NCI-H1092 (cell line): ENCODE measurements at places on chromosomes 5 and 9.

GRCh38 chr9:8723195-8723594, 923.6 kb upstream of the DMAC1 start:
- DNase-seq: no peak

- DNase-seq: no peak
These were observed 4.3 kb downstream of the BBLN start for GRCh38 chr9:128164307-128164885.

- no peak for DNase-seq
These were observed 25.0 kb upstream of the GABRP start for GRCh38 chr5:170758481-170758880.

DNA sequence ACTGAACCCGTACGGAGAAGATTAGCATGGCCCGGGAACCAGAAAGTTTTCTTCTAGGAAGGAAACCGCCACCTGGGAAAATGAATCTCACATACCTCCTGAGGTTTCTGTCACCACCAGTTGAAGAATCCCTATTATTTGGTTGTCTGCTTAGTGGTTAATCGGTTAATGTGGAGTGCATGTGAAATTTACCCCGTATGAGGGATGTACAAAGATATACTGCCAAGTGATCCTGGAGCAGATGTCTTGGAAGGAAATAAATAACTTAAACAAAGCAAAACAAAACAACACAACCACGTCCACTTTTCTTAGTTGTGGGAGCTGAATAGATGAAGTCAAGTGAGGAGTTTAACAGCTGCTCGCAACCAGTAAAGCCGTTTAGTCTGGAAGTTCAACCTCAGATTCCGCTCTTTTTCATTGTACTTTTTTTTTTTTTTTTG, 3.8 kb downstream of the DMRT2 start:
- DNase-seq: no peak

DNA sequence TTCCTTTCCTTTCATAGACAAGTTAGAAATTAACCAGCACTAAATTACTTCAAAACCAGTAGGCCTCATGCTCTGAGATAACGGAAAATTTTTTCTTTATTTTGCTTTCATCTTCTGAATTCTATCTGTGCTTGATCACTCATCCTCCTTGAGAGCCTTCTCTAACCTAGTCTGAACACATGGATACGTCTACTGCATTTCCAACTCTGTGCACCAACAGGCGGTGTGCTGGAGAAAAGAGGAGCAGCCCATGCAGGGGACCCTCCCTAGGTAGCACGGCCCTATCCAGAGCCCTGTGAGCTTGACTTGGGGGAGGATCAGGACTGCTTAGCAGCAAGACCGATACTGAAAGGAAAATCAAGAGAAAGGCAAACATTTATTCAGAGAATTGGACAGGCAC, 149.8 kb downstream of the AUH start:
- DNase-seq: no peak

DNA sequence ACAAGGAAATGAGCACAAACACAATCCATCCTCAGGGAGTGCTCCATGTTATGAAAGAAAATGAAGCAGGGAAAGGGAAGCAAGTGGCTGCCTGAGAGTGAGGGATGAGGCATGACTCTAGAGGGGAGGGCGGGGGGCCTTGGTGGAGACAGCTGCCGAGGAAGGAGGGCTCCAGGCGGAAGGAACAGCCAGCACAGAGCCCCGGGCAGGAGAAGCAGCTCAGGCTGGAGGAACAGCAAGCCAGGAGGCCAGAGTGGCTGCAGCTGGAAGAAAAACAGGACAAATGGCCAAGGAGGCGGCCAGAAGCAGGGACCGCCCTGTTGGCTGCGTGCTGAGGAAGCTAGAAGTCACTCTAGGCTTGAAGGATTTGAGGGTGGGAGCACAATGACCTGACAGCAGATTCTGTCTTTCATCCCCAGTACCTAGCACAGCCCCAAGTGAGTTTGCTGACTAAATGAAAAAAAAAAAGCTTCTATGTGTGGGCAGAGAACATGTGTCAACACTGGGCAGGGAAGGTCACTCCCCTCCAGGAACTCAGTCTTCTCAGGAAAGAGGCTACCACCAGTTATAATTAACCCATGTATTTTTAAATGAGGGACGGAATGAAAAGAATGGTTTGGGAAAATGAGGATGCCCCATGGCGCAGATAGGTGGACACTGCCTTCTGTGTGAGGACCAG, 142.8 kb downstream of the DCP2 start:
- no peak for DNase-seq

- DNase-seq: no peak
These were observed 159.7 kb upstream of the RAD23B start for GRCh38 chr9:107123389-107123788.

- DNase-seq: no peak
These were observed 125.6 kb upstream of the SLCO6A1 start for GRCh38 chr5:102624405-102624804.

GRCh38 chr9:109417585-109418544, 80.2 kb downstream of the PTPN3 start:
- no peak for DNase-seq

- DNase-seq: no peak
These were observed 69.3 kb downstream of the CRB2 start for GRCh38 chr9:123425261-123425821.

- peak; percentile 86 for DNase-seq
These were observed 32.3 kb downstream of the TMEM174 start for GRCh38 chr5:73205305-73205704.

DNA sequence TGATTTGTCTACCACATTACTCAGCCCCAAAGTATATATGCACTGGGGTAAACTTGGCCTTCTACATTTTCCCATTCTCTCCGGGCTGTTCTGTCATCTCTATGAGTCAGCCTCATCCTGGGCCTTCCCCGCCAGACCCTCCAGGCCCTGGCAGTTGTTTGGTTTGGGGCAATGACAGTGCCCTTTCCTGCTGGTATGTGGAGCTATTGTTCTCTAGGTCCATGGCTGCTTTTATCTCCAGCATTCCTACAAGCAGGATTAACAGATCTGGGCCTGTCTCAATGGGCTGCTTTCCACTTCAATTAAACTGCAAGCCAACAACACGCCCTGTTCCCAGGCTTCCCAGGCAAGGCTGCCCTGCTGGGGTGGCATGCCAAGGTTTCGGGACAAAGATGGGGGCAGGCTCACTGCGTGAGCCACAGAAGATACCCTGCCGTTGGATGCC, 136.4 kb downstream of the SLIT3 start:
- DNase-seq: no peak

DNA sequence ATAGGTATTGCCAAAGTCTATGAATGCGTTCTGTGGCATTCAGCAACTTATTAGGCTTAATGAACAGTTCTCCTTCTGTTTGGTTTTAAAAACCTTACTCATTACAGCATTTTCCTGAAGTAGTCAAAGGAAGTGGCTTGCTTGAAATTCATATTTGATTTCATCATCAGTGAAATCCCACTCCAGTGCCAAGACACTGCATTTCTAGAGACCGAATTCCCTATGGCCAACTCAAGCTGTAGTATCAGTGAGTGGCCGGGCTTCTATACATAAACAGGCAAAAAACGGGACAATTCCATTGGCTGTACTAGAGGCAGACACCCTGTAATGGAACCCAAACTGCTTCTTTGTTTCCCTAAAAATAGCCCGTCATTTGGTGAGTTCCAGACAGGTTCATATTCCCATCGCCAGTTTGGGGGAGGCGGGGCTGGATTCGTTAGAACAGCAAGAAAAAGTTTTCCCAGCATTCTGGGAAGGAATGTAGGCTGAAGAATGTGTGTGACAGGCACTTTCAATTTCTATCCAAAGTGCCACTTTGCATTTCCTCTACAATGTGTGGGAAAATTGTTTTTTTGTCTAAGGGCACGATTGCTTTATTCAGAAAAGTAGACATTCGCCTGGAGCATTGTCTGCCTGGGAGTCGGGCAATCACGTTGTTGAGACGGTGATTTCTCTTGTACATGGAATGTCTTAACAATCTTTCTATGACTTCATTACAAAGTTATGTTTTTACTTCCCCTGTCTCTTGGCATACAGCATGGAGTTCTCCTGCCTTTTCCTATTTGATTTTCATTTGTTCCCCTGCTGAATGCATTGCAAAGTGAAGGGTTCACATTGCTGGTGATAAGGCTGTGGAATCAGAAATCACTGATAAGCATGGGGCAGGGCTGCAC, 141.8 kb upstream of the MAST4 start:
- no peak for DNase-seq

DNA sequence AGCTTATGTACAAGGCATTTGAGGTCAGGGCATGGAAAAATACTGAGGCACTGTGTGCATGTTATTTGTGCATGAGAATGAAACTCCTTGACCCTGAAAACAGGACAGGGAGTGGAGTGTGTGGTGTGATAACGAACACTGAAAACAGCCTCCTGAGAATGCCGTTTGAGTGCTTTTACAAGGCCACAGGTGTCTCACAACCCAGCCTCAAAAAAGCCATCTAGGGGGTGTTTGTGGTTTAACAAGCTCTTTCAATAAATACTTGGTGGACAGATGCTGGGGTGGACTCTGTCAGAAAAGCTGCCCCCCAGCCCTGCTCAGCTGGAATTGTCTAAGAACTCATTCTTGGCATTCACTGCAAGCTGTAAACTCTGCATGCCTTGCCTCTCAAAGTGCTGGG, 94.0 kb upstream of the SLC25A48 start:
- no peak for DNase-seq

- DNase-seq: no peak
These were observed 471.9 kb upstream of the RGMB start for GRCh38 chr5:98301547-98301946.

DNA sequence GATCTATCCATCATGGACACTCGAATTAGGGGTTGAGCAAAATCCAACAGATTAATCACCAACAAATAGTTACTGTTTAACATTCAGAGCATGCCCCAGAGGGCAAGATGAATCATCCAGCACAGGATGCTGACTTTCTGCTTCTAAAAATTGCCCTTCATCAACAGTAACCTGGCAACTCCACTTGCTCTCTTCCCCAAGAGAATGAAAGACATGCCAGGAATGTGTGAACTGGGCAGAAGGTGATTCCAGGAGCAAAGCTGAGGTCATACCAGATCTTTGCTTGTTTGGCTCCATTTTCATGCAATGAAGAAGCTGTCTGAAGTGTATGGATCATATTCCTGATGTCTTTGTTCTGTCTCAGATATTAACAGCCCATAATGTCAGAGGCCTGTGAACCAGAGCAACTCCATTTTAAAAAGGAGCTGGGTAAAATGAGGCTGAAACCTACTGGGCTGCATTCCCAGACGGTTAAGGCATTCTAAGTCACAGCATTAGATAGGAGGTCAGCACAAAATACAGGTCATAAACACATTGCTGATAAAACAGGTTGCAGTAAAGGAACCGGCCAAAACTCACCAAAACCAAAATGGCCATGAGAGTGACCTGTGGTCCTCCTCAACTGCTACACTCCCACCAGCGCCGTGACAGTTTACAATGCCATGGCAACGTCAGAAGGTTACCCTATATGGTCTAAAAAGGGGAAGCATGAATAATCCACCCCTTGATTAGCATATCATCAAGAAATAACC, 2.5 kb upstream of the ZNF367 start:
- no peak for DNase-seq

DNA sequence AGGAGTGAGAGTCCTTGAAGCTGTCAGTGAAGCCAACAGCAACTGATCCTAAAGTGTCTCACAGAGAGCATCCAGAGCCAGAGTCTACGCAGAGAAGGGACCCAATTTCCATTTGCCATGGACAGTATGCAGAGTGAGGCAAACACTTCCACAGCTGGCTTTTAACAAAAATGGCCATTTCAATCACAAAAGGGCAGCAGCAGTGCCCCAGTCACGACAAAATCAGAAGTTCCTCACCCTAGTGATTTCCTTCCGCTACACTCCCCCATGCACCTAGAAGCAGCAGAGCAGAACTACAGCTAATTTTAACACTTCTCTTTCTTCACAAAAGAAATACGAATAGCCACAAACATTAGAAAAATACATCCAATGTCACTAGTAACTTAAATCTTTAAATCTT, 27.9 kb downstream of the FBXW11 start:
- DNase-seq: no peak

- DNase-seq: no peak
These were observed 9.2 kb downstream of the SNX18 start for GRCh38 chr5:54526604-54527288.

DNA sequence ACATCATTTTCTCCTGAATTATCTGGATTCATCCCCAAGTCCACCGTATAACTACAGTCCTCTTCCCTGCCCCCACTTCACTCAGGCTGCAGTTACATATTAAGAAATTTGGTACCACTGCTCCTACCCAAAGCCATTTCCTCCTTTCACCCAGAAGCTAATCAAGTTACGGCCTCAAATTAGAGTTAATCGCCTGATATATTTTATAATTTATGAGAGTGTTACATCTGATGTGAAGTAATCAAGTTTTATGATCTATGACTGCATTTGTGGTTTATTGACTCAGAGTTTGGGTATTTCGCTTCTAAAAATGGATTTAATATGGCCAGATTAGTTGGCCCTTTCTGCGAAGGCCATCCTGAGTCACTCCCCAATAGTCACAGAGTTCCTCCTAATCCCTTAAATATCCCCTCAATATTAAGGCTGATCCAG, 223.6 kb upstream of the KIF2A start:
- DNase-seq: no peak

DNA sequence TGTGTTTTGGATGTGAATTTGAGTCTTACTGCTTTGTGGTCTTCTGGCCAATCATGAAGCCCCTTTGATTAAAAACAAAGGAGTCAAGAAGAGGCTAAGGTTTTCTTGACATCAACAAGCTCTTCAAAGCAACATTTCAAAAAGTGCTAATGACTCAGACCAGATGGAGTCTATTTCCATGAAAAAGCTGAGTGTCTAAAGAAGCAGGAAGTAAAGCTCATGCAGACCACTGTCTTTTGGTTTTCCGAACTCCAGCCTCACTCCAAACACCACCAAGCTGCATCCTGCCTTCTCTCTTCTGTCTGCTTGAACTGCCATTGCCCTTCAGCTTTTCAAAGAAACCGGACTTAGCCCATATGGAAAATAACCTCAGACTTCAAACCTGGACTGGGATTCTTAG, 115.2 kb downstream of the PRDM6 start:
- DNase-seq: no peak

GRCh38 chr9:37784291-37784615, 611 bp downstream of the EXOSC3 start:
- no peak for DNase-seq

GRCh38 chr9:79268806-79269205, 303.0 kb upstream of the TLE4 start:
- DNase-seq: peak; percentile 6

- no peak for DNase-seq
These were observed 1403.5 kb upstream of the CDH18 start for GRCh38 chr5:21391506-21391905.

DNA sequence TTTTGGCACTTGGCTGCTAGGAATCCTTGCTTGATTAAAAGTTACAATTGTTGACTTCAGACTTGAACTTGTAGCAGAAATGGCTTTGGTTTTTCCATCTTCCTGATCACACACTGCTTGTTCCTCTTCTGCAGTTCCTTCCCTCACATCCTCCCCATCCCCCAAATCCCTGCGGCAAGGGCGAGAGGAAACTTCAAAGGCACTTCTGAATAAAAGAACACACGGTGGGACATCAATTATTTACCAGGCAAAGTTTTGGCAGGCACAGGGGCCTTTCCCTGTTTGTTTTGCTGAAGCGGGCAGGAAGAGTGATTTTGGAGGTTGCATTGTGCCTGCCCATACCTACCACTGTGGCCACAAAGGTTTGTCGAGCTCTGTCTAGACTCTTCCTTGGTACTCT, 260.9 kb downstream of the KIF4B start:
- DNase-seq: no peak
